ENCODE measurements at places on chromosomes 13 and 19.

GRCh38 chr19:9061879-9062278 lies 25.0 kb upstream of the OR1M1 start:
- DNase-seq: no peak

GRCh38 chr13:53560556-53560955 lies 531.9 kb downstream of the OLFM4 start:
- DNase-seq: no peak

GRCh38 chr13:113152984-113153809 lies 5.3 kb upstream of the PROZ start:
- peak; percentile 19 for DNase-seq

- DNase-seq: no peak
These were observed 9.9 kb upstream of the ZSCAN18 start for GRCh38 chr19:58107778-58108545.

DNA sequence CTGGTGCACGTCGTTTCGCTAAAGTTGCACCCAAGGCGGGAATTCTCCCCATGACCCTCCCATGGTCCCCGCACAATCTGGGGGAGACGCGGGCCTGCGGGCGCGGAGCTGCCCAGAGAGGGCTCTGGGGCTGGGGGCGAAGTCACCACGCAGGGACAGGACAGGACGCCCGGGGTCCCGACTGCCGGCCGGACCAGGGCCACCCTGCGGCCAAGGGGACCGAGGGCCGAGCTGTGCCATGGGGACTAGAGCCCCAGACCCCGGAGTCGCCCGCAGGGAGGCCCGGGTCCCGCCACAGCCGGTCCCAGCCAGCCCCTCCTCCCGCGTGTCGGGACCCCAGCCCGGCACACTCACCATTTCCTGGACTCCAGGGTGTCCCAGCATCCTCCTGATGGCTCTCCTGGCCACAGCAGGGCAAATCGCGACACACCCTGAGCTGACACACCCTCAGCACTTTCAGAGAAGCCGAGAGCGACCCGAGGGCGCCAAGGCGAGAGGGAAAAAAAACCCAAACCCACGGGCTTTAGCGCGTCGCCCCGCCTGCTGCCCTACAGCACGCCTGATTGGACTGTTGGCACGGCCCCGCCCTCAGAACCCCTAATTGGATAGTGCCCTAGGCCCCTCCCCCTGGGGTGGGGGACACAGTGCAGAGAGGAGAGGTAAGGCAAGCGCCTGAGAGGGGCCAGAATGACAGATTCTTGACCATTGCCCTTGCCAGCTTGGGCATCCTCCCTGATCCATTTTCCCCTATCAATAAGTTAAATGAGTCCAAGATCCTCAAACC lies 28.6 kb downstream of the ZNF44 start:
- no peak for DNase-seq

DNA sequence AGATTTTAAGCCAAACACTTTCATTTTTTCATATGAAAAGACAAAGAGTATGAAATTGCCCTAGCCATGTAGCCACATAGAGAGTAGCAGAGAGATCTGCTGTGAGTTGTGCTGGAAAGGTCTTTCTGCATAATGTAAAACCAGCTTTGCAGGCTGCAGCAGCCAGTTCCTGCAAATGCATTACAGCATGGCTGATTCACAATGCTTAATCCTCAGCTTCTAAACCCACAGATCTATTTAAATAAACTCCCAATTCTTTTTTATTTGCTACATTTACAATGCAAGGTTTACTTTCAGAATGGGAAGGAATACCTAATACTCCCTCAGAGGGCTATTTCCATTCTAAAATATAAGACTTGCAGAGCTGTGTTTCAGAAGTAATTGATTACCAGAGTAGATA lies 185.6 kb upstream of the STARD13 start:
- no peak for DNase-seq

DNA sequence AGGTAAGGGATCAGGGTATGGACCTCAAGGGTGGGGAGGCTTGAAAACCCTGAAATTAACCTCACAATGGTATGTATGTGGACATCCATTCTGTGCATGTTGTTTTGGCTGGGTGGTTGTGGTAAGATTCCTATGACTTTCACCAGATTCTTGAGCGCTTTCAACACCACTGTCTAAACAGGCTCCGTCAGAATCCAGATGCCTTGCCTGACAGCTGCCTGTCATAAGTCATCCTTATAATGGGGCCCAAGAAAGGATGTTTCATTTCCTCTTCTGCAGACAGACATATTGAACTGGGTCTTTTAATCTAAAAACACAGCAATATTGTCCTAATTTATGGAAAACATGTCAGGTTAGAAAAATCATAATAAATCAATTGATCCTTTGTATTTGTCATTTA lies 41.3 kb downstream of the ALOX5AP start:
- DNase-seq: no peak

- no peak for DNase-seq
These were observed 35.4 kb downstream of the RFX2 start for GRCh38 chr19:6074709-6075403.

DNA sequence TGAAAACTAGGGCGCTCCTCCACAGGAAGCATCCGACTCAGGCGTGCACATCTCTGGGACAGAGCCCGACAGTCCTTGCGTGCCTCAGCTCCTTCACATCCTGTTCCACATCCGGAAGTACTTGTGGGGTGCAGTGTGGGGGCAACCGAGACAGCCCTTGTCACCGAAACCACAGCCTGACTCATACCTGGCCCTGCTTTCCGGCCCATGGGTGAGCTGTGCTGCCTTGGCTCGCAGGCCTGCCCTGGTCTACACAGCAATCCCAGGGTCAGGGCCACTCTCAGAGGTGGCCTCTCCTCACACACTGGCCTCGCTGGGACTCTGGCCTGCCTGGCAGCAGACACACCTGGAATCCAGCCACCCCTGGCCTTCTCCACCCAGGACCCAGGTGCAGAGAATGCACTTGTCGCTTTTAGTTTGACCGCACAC lies 100.4 kb downstream of the STK24 start:
- peak; percentile 31 for DNase-seq

- DNase-seq: no peak
These were observed 430.4 kb downstream of the IRS2 start for GRCh38 chr13:109355875-109356434.

GRCh38 chr19:28023064-28023463 lies 1189.9 kb downstream of the UQCRFS1 start:
- no peak for DNase-seq

- DNase-seq: no peak
These were observed 177.0 kb downstream of the DCLK1 start for GRCh38 chr13:35954207-35954560.

- DNase-seq: no peak
These were observed 96.7 kb upstream of the TRPC4 start for GRCh38 chr13:37966266-37966665.

GRCh38 chr19:18194554-18195238 lies 1.7 kb downstream of the MPV17L2 start:
- no peak for DNase-seq

DNA sequence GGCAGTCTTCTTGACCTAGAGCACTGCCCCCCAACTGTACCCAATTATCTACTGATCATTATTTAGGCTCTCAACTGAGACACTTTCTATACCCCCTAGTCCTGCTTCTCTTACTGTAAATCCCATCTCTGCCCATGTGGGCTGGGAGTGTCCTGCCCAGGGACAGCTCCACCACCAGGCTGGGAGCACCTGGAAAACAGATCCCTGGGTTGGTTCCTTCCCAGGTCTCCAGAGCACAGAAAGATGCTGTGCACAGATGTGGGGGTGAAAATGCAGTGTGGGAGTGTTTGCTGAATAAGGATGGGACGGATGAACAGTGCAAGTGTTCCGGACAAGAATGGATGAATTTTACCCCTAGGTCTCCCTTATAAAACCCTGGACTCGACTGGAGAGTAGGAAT lies 12.7 kb downstream of the CYP4F2 start:
- no peak for DNase-seq

GRCh38 chr13:108957369-108958012 lies 328.1 kb downstream of the MYO16 start:
- DNase-seq: no peak

GRCh38 chr19:38877781-38878574 lies at the start of gene RINL:
Gene RINL, minus strand, starts transcription at chr19:38878275. Its CDS starts 1,533 bp downstream, at chr19:38876742.
- DNase-seq: peak; percentile 61

GRCh38 chr13:24228852-24229458 lies 68.4 kb downstream of the SPATA13 start:
- DNase-seq: no peak

DNA sequence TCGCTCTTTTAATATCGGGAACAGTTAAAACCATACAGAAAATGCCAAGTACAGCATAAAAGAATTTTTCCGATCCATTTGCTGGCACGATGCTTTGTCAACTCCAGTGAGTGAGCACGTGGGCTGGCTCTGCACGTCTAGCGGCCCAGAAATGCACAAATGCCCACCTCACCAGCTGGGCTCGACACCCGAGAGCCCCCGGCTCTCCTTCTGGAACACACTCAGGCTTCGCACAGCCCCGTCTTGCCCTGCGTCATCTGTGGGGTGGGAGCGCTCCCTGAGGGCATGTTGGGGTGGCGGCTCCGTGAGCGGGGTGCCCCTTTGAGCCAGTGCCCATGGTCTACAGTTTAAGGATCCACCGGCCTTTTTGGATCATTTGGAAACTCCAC lies 24.5 kb downstream of the ATP4B start:
- DNase-seq: no peak

GRCh38 chr13:98751861-98752466 lies 508 bp downstream of the SLC15A1 start:
- no peak for DNase-seq

DNA sequence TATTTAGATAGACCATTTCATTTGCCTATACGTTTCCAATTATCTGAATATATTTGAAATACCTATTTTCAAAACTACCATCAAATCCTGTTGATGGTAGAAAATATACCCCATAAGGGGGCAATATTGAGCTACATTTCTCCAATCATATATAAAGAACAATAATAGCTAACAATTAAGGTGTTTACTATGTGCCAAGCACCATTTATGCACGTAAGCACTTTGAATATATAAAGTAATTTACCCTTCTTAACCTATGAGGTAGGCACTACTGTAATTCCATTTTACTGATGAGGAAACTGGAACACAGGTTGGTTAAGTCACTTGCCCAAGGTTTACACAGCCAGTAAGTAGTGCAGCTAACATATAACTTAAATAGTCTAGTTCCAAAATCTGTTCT lies 79.2 kb downstream of the UBL3 start:
- DNase-seq: no peak

DNA sequence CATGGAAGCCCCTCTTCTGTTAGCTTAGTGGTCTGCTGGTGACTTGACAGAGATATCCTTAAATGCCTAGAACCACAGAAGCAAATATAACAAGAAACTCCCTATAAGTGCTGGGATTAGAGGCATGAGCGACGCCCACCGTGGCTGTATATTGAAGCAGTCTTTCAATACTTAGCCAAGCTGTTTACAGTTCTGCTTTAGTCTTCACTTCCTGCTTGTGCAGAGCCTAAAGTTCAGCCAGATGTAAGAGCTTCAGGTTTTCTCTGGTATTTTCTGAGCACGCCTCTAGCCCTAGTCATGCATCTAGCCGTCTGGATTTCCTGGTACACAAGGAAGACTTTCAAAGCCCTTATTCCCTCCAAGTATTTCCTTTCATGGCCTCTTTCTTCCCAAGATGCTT lies 28.5 kb downstream of the TRPM4 start:
- no peak for DNase-seq

DNA sequence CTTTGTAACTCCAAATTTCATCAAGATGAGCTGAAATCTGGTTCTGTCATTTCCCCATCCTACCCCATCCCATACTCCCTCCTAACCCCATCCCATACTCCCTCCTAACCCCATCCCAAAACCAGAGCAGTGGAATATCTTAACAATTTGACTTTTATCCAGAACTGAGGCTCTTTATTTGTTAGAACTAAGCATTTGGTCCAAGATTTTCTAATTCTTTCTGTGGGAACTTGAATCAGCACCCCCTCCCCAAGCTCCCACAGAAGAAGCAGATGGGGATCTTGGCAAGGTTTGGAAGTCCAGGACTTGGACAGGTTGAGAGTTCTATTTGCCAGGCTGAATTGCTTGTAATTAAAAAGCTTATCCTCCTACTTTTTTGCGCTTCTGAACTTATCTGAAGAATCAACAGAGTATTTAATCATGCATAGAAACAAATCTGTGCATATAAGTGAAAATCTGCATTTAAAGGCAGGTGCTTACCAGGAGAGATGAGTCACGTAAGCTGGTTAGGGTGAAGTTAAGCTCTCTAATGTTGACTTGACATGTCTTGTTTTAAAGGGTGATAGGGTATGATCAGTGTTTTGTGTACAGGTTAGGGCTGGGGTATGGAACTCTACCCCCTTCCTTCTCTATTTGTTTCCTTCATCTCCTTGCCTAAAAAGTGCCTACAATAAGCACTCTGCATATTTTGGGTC lies 111.1 kb downstream of the COG6 start:
- no peak for DNase-seq

DNA sequence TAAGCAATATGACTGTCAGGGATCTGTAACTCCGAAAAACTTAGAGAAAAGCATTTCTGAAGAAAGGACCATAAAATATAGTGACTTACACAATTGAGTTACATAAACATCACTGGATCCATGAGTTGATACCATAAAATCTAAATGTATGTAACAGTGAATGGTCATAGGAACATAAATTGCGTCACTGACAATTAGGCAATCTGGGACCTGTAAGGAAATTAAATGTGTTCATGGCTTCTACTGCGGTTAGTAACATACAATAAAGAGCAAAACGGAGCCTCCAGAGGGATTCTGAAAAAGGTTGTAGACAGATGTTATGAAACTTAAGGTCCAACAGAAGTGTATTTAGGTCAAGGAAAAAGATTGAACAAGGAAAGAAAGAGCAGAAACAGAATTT lies 27.1 kb downstream of the POU4F1 start:
- DNase-seq: no peak

DNA sequence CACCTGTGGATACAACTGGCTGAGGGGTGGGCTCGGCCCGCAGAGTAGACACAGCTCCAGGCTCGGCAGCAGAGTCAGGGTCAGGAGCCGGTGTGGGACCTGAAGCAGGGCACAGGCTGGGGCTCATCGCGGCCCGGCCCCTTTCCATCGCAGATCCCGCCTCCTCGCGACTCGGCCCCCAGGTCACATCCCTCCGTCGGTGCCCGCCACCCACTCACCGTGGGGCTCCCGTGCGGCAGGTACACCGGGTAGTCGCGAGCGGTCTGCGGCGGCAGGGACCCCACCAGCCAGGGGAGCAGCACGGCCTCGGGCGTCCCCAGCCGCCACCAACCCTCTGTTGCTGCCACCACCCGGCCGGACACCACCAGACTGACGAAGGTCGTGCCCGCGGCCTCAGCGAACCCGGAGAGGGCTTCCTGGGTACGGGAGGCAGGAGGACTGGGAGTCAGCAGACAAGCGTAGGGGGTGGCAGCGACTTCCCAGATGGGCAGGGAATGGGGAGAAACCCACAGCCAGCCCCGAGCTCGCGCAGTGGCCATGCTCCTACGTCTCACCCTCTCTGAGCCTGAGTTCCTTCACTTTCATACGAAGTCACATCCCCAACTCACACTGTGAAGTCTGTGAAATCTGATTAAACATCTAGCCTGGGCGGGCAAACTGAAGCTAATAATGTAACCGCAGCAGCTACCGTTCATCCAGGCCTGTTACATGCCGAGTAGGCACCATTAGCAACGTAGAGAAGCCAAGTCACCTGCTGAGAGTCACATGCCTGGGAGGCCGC lies 3.7 kb downstream of the FUZ start:
- DNase-seq: peak; percentile 61

All from memory B cell (primary cell).